Inflammatory macrophage treated with lipopolysaccharide for 1 hour (primary cell): ENCODE measurements at places on chromosomes 7 and 10.
A peak's percentile ranks its signal among the peaks of the same experiment; 100 is the strongest.

- DNase-seq, result peak; percentile 35
Observed at GRCh38 chr7:43721193-43721806, 8.0 kb downstream of the COA1 start.

- no peak for DNase-seq
Observed at GRCh38 chr10:23319835-23320234, 24.8 kb downstream of the C10orf67 start.

GRCh38 chr10:20142311-20142710 lies 326.1 kb downstream of the PLXDC2 start:
- no peak for DNase-seq

- DNase-seq, result no peak
Observed at GRCh38 chr7:81416659-81417058, 353.2 kb downstream of the HGF start.

- no peak for DNase-seq
Observed at GRCh38 chr7:66904063-66904593, 16.9 kb upstream of the TMEM248 start.

GRCh38 chr7:21355406-21355874 lies 72.4 kb upstream of the SP4 start:
- DNase-seq, result peak; percentile 68

DNA sequence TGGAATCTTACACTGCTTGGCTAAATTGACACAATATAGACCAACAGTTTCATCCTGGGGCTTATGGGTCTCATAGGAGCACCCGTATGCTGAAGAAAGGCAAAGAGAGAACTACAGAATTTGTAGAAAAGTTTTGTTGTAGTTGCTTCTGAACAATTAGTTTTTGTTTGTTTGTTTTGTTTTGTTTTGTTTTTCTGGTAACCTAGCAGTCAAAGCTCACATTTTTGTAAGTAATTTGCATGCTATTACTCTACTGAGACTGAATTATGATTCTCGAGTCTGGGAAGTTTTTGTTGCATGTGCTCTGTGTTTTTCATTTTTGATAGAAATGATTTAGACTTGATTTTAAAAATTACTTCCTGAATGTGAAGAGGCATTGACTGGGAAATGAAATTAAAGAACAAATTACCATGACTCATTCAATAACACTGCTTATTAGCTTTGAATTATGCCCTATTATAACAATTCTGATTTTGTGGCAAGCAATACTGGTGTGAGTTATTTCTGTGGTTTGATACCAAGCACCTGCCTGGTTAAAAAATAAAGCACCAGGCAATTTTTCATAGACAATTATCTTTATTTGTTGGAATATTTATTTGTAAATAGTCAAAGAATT lies 438 bp downstream of the LSMEM1 start:
- no peak for DNase-seq

GRCh38 chr7:72435925-72436480 lies 23.9 kb upstream of the CALN1 start:
- DNase-seq, result no peak

- DNase-seq, result peak; percentile 80
Observed at GRCh38 chr10:100192350-100192749, 6.5 kb upstream of the ERLIN1 start.

GRCh38 chr7:130273933-130274255 lies 7.2 kb downstream of the CPA2 start:
- DNase-seq, result no peak

GRCh38 chr10:24150853-24151252 lies 58.1 kb upstream of the KIAA1217 start:
- DNase-seq, result no peak

DNA sequence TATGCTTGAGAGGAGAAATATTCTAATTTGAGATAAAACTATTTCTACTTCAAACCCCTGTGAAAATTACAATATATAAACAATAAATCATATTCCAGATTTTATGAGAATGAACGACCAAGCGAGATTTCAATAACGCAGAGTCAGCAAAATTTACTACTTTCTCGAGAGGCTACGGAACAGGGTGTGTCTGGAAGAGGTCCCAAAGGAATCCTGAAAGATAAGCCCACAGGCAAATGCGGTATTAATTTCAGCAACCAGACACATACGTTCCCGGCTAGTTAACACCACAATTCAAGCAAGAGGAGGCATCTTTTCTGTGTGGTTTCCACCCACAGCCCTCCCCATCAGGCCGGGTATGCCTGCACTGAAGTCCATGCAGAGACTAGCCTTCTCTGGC lies 26.4 kb downstream of the BEND7 start:
- no peak for DNase-seq

DNA sequence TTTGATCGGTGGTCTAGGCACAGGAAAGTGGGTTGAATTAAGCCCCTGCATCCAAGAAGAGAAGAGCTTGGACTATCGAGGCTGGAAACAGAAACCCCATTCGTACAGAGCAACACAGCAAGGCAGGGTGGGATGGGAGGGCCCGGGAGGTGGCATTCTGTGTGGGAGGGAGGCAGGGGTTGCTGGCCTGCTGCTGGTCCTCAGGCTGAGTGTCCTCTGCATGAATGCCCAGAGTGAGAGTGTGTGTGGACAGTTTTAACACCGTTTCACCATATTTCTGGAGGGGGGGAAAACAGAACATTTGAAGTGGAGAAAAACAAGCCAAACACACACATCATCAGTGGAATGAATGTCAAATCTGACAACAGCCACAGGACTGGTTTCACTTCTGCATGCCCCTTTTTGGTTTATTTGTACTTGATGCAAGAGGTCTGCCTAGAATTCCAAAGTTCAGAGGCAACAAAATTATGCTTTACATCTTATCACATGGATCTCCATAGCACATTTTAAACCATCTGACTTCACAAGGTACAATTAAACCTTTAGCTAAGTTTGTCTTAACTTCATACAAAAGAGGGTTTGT lies 11.1 kb upstream of the ENO4 start:
- no peak for DNase-seq

DNA sequence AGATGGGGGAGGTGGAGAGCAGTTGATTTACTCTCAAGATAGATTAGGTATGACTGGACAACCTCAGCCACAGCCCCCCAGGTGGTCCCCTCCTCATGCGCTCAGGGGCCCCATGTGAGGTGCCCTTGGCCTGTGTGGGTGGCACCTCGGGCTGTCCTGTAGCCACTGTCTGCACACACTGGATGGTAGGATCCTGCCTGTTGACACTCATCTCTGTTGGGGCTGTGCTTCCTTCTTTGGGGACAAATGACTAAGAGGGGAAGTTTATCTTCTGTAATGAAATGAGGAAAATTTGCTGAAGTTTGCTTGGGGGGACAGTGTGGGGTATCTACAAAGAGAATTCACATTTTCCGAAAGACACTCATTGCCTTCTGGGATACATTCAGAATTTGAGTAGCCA lies 53.6 kb upstream of the ANTXRL start:
- peak; percentile 45 for DNase-seq

DNA sequence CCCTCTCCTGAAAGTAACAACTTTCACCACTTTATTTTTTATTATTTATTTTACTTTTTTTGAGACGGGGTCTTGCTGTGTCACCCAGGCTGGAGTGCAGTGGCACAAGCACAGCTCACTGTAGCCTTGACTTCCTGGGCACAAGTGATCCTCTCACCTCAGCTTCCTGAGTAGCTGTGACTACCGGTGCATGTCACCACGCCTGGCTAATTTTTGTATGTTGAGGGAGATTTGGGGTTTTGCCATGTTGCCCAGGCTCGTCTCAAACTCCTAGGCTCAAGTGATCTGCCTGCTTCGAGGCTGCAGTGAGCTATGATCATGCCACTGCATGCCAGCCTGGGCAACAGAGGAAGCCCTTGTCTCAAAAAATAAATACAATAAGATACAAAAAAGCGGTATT lies 14.9 kb upstream of the SLIT1 start:
- no peak for DNase-seq

GRCh38 chr10:82084904-82085303 lies 209.9 kb downstream of the NRG3 start:
- DNase-seq, result no peak

- DNase-seq, result no peak
Observed at GRCh38 chr7:127908430-127909258, 122.6 kb downstream of the LRRC4 start.

DNA sequence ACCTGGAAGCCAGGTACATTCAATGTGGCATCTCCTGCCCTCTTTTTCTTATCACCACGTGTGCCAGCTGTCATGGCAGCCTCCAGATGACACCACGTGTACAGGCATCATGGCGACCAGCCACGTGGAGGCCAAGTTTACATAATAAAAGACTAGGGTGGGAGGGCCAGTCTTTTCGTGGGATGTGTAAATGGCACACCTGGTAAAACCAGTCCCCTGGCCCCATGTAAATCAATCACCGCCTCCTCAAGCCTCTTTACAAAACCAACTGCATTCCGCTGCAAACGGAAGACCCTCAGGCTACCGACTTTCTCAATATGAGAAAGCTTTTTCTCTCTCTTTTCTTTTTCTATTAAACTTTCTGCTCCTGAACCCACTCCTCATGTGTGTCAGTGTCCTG lies 65.1 kb upstream of the PHF14 start:
- no peak for DNase-seq

DNA sequence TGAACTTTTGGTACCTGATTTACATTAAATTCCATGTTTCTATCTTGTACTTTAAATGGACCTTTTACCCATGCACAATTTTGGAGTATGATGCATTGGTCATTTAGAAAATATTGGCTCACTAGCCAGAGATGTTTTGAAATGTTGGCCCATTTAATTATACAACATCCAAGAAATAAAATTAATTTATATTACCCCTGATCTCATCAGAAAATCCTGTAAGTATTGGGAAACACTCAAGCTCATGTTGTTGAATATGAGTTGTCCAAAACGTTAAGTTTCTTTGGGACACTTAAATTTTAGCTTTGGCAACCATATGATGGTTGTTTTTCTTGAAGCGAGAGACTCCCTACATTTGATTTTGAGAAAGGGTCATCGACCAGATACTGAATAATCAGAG lies 492.7 kb downstream of the RPS24 start:
- DNase-seq, result no peak

DNA sequence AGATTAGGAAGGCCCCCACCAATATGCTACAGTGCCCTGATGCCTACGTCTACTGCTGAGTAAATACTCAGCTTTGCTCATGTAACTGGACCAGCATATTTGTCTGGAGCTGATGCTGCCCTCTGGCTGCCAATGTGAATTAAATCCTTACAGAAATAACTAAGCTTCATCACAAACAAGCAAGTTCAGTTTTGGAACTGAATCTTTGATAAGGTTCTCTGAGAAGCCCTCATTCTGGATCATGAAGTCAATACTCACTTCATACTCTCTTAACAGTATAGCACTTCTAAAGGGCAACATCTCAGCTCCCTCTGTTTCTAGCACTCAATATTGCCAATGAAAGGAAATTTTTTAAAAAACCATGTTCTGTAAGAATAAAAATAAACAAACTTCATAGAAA lies 246.7 kb downstream of the ETV1 start:
- DNase-seq, result no peak

- no peak for DNase-seq
Observed at GRCh38 chr7:27834179-27834921, 94.4 kb downstream of the TAX1BP1 start.

- DNase-seq, result no peak
Observed at GRCh38 chr7:36208997-36209813, 56.2 kb downstream of the EEPD1 start.

DNA sequence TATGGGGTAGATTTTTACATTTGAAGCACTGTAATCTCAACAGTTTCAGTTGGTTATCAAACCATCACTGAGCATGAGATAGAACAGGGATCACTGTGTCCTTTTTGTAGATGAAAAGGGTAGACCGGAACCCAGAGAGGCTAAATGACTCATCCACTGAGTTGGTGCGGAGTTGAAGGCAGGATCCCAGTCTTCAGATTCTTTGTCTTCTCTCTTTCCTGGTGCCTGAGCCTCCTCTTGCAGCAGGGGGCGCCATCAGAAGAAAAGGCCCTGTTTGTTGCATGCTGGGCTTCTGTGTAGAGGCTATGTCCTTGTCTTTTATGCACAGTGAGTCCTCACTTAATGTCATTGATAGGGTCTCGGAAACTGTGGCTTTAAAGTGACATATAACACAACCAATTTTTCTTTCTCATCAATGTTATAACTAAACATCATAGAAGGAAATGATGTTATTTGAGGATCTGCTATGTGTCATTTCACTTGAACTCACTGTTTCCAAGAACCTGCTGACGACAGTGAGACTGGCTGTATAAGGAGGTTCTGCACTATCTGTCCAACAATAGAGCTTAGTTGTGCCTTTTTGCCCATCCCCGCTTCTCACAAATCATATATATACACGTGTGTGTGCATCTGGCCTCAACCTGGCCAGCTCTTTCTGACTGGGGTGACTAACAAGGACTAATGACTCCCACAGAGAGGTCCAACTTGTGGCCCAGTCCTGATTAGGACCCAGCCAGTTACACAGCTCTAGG lies 14.3 kb downstream of the ZNF282 start:
- DNase-seq, result peak; percentile 65

- no peak for DNase-seq
Observed at GRCh38 chr10:43295436-43295835, 28.6 kb upstream of the RASGEF1A start.

- DNase-seq, result no peak
Observed at GRCh38 chr7:87934699-87935383, 790 bp downstream of the ADAM22 start.

DNA sequence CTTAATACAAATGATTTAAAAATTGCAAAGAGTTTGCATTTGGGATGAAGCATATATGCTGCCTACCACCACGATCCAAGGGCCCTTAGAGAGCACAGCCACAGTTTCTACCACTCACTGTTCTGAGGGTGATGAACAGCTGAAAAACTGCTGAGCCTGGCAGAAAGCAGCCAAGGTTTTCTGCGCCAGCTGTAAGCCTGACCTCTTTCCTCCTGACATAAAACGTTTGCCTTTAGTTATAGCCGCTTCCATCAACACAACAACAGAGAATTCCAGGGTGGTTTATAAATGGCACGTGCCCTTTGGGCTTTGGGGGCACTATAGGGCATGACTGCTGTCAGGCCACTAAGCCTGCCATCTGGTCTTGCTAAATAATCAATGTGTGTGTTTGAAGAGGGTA lies 222.8 kb downstream of the RELN start:
- DNase-seq, result no peak
